Thyroid gland (tissue), 4 donors: ENCODE measurements at places on chromosomes 11 and 22. TPM values are rescaled to one million over a fixed set of nuclear protein-coding genes. Genes with fewer than 3 reads are reported as not detected.
A peak's percentile ranks its signal among the peaks of the same experiment; 100 is the strongest.

- no peak overlapping the region for H3K27ac ChIP-seq
- no peaks in the 10 kb centered on the region for H3K27me3 ChIP-seq
- no peaks in the 10 kb centered on the region for H3K36me3 ChIP-seq
- H3K4me1 ChIP-seq, result peaks cover 7% of the 10 kb centered on the region
These were observed 128.4 kb downstream of the TBC1D22A start for GRCh38 chr22:46890819-46891218.

DNA sequence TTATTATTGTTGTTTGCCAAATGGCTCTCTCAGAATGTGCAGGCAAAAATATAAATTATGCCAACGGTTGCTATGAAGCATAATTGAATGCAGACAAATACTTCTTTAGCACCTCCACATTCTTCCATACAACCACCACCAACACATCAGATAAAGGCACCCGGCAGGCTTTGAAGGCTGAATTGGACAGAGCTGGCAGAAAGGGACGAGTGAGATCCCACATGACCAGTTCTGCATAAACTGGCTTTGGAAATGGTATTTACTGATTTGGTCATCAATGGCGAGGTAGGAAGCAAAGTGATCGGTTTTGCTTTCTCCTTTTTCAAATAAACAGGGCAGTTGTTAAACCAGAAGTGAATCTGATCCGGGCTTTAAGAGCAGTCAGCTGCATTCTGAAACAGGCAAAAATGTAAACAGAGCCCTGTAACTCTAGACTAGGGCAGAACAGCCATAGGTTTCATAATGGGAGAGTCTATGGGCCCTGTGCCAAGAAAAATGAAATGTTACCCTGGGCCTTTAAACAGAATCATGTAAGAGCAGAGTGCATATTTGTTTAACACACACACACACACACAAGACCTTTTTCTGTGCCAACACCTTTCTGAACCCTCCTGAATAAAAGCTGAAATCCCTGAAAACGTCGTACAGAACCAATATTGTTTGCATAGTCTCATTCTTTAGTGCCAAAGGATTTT lies 97.7 kb downstream of the MPPED2 start:
- no peak overlapping the region for H3K4me3 ChIP-seq
- DNase-seq, result no peak
- H3K27ac ChIP-seq, result peak overlapping the region; percentile 76
- no peaks in the 10 kb centered on the region for H3K27me3 ChIP-seq
- peaks cover 27% of the 10 kb centered on the region for H3K4me1 ChIP-seq

UCP3 gene
- 3.6 TPM for total RNA-seq

DNA sequence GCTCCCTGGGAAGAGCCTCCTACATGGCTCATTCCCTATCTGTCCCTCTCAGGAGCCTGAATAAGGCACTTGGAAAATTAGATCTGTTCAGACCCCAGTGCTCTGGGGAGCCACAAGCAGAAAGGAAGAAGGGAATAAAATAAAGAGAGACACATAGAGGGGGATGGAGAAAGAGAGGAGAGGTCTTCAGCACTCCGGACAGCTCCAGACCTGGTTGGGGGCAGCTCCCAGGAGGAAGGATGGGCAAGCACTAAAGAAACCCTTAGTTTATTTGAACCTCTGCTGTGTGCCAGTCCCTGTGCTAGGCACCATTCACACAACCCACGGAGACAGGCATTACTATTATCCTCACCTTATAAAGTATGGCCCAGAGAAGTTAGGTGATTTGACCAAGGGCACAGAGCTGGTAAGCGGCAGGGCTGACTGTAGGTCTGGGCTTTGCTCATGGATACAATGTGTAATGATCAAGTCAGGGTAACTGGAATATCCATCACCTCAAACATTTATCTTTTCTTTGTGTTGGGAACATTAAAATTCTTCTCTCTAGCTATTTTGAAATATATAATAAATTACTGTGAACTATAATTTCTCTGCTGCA lies 53.7 kb upstream of the LRRC32 start:
- peaks cover 9% of the 10 kb centered on the region for H3K4me1 ChIP-seq
- H3K27ac ChIP-seq, result no peak overlapping the region
- DNase-seq, result no peak

PRR33 gene
- total RNA-seq, result not detected

GRCh38 chr11:96524475-96524874 lies 134.7 kb downstream of the JRKL start:
- DNase-seq, result no peak
- H3K27ac ChIP-seq, result no peak overlapping the region
- H3K4me3 ChIP-seq, result no peak overlapping the region
- no peaks in the 10 kb centered on the region for H3K4me1 ChIP-seq

DNA sequence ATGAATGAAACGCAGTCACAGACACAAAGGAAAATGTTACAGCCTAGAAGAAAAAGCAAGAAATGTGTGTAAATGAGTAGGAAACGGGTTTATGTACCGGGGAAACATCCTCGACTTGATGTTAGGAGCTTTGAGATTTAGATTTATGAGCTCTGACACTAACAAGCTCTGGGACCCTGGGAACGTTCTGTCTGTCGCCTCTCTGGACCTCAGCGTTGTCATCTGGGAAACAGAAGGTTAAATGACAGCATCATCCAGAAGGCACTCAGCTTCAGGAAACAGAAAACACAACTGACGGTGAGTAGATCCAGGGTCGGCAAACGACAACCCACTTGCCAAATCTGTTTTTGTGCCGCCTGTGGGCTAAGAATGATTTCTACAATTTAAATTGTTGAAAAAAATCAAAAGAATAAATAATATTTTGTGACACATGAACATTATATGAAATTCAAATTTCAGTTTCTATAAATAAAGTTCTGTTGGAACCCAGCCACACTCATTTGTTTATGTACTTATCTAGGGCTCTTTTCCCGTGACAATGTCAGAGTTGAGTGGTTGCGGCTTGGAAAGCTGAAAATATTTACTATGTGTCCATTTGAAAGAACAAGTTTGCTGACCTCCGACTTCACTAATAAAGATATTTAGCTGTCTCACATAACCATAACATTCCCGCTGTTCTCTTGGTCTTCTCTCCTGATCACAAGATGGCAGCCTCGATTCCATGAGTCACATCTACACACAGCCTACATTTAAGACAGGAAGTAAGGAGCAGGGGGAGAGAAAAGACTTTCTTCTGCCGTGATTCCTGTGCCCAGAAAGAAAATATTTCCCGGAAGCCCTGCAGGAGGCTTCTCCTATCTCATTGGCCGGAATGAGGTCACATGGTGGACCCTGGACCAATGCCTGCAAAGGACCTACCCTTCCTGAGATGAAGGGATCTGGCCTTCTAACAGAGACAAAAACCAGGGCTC lies 47.1 kb upstream of the SYT13 start:
- DNase-seq, result peak; percentile 18
- no peak overlapping the region for H3K4me3 ChIP-seq
- peaks cover 8% of the 10 kb centered on the region for H3K4me1 ChIP-seq
- H3K27me3 ChIP-seq, result no peaks in the 10 kb centered on the region

- H3K4me1 ChIP-seq, result peaks cover 12% of the 10 kb centered on the region
- H3K27me3 ChIP-seq, result no peaks in the 10 kb centered on the region
- H3K36me3 ChIP-seq, result no peaks in the 10 kb centered on the region
- DNase-seq, result no peak
- H3K4me3 ChIP-seq, result no peak overlapping the region
- H3K27ac ChIP-seq, result no peak overlapping the region
These were observed 65.2 kb downstream of the CD82 start for GRCh38 chr11:44630511-44631210.

GRCh38 chr11:57496109-57496820 lies 19.2 kb downstream of the SLC43A1 start:
- H3K4me3 ChIP-seq, result no peak overlapping the region
- H3K27me3 ChIP-seq, result no peaks in the 10 kb centered on the region
- peaks cover 16% of the 10 kb centered on the region for H3K4me1 ChIP-seq
- no peaks in the 10 kb centered on the region for H3K36me3 ChIP-seq
- DNase-seq, result peak; percentile 54
- H3K27ac ChIP-seq, result no peak overlapping the region

TRIM48 gene
- total RNA-seq, result not detected

TTC28 gene
- 81.3 TPM for total RNA-seq

GRCh38 chr11:46319074-46319453 lies 28.2 kb upstream of the DGKZ start:
- no peaks in the 10 kb centered on the region for H3K27me3 ChIP-seq
- H3K27ac ChIP-seq, result no peak overlapping the region
- H3K4me3 ChIP-seq, result no peak overlapping the region
- no peaks in the 10 kb centered on the region for H3K4me1 ChIP-seq

ZFTA gene
- total RNA-seq, result 29.7 TPM

DNA sequence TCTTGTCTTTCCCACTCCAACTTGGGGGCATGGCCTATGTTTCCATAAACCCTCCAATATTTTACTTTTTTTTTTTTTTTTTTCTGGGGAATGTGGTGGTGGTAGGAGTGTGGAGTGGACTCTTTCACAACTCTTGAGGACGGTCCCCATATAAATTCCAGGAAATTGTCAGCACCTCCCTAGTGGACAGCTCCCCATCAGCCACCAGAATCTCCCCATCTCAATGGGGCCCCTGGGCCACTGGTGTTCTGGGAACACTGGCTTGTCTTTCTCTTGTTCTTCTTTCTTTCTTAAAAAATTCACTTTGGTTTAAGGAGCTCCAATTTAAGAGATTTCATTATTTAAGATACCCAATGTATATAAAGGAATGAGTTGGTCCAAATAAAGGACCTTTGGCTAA lies 74.1 kb downstream of the ADM start:
- H3K27ac ChIP-seq, result no peak overlapping the region
- H3K4me1 ChIP-seq, result peaks cover 42% of the 10 kb centered on the region
- no peaks in the 10 kb centered on the region for H3K36me3 ChIP-seq
- H3K27me3 ChIP-seq, result no peaks in the 10 kb centered on the region
